Fibroblast of skin of right quadriceps (primary cell): ENCODE measurements at places on chromosomes 1 and 21.

DNA sequence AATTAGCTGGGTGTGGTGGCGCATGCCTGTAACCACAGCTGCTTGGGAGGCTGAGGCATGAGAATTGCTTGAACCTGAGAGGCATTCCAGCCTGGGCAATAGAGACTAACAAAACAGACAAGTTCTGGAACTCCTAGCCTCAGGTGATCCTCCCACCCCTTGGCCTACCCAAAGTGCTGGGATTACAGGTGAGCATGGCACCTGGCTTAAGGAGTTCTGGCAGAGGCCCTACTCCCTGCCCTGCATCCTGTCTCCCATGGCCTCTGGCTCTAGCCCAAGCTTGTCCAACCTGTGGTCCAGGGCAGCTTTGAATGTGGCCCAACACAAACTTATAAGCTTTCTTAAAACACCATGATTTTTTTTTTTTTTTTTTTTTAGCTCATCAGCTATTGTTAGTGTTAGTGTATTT, 20.4 kb downstream of the TOMM20 start:
- no peak for DNase-seq

GRCh38 chr1:60831780-60832179, 250.6 kb upstream of the NFIA start:
- no peak for DNase-seq

GRCh38 chr1:248853663-248854375, 5.1 kb downstream of the ZNF692 start:
- DNase-seq: no peak

DNA sequence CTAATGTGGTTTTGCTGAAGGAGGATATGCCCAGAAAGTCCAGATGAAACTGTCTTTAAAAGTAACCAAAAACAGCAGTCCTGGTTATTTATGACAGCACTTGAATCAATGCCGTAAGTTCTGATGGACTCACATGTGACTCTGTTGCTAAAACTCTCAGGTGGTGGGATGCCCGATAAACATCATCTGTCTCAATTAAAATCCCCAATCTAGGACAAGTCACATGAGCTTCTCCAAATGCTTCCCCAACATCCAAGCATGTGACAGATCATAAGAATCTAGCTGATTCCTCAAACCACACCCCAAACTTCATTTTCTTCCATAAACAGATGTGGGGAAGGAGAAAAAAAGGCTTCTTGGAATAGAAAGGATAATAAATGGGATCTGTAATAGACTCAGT, 786 bp upstream of the CTSK start:
- peak; percentile 46 for DNase-seq

GRCh38 chr1:54172614-54173599, 20.1 kb upstream of the CDCP2 start:
- DNase-seq: peak; percentile 54

DNA sequence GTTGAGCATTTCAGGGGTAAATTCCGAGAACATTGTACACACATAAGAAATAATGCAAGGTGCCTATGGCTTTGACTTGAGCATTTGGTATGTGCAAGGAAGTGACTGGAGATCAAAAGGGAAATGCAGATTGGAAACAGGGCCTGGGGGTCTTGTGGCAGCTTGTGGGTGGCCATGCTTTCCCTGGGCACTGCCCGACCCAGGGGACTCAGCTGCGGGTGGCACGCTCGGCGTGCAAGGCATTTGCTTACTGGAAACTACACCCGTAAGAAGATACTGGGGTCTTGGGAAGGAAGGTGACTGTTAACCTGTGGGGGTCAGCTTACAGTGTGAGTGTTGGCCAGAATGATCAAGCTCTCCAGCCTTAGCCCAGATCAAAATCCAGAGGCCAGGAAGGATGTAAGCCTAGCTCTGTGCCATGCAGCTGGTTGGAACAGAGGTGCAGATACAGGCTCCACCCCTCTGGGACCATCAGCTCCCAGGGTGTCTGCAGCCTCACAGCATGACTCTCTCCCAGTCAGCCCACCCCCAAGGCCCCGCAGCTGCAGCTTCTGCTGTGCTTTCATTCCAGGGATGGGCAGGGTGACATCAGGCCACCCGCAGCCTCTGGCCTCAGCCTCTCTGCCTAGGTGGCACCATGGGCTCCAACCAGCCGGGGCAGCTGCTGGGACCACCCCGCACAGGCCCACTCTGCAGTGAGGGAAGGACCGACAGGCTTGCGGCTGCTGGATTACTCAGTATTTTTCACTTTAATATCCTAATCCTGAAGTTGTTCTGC, 55.1 kb downstream of the KIF26B start:
- no peak for DNase-seq

DNA sequence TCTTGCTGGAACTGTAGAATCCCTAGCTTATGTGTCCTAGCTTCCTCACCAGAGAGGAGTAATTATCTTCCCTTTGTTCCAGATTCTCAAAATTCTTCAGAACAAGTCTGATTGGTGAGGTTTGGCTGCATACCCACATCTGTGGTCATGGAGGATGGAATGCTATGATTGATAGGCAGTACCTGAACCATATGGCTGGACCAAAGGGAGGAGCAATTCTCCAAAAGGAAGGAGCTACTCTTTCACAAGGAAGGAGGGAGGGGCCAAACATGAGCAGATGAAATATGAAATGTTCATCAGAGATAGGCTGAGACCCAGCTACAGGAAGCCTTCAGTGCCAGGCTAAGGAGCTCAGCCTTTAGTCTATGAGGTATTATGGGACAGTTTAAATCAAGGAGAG, 5.0 kb upstream of the RNF19B start:
- peak; percentile 54 for DNase-seq

- no peak for DNase-seq
Measured at GRCh38 chr1:90936061-90936460, 85.8 kb downstream of the ZNF644 start.

DNA sequence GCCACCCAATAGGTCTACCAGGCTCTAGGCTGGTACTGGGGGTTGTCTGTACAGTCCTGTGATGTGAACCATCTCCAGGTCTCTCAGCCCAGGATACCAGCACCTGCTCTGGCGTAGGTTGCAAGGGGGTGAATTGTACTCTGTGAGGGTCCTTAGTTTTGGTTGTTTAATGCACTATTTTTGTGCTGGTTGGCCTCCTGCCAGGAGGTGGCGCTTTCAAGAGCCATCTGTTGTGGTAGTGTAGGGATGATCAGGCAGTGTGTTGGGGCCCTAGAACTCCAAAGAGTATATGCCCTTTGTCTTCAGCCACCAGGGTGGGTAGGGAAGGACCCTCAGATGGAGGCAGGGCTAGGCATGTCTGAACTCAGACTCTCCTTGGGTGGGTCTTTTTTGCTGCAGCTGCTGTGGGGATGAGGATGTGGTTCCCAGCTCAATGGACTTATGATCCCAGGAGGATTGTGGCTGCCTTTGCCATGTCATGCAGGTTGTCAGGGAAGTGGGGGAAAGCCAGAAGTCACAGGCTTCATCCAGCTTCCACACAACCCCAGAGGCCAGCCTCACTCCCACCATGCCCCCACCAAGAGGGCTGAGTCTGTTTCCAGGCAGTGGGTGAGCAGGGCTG, 301.8 kb upstream of the CHRM3 start:
- DNase-seq: no peak

- DNase-seq: no peak
Measured at GRCh38 chr1:209103092-209103491, 480.4 kb upstream of the CAMK1G start.

GRCh38 chr21:31875496-31876015, 2.7 kb downstream of the HUNK start:
- peak; percentile 42 for DNase-seq

DNA sequence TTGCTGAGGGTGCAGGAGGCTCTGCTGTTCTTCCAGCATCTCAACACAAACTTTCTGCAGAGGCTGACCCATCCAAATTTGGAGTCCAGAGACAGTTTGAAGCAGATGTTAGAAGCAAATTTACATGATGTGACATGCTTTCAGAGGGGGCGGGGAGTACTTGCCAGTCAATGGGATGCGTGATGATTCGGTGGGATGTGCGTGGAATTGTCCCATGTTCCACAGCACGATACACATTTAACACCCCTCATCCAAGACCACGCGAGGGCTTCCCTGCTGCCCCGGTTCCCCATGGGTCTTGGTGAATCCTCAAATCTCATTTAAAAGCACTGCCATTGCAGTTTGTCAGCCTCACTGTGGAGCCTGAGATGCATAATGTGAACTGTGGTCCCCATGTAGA, 78.6 kb upstream of the TLR5 start:
- no peak for DNase-seq

- DNase-seq: peak; percentile 54
Measured at GRCh38 chr1:223189903-223190724, 47.1 kb upstream of the TLR5 start.

DNA sequence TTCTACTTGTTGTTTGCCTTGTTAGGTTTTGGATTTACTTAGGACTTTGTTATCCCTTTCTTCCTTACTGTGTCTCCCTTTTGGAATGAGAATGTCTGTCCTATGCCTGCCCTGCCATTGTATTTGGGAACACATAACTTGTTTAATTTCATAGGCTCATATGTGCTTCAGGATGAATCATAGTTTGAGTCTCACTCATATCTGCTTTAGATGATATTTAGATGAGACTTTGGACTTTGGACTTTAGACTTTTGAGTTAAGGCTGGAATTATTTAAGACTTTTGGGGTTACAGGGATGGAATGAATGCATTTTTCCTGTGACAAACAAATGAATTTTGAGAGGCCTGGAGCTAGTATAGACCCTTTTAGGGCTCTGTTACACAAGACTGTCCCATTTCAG, 33.4 kb downstream of the PSMG1 start:
- DNase-seq: no peak

DNA sequence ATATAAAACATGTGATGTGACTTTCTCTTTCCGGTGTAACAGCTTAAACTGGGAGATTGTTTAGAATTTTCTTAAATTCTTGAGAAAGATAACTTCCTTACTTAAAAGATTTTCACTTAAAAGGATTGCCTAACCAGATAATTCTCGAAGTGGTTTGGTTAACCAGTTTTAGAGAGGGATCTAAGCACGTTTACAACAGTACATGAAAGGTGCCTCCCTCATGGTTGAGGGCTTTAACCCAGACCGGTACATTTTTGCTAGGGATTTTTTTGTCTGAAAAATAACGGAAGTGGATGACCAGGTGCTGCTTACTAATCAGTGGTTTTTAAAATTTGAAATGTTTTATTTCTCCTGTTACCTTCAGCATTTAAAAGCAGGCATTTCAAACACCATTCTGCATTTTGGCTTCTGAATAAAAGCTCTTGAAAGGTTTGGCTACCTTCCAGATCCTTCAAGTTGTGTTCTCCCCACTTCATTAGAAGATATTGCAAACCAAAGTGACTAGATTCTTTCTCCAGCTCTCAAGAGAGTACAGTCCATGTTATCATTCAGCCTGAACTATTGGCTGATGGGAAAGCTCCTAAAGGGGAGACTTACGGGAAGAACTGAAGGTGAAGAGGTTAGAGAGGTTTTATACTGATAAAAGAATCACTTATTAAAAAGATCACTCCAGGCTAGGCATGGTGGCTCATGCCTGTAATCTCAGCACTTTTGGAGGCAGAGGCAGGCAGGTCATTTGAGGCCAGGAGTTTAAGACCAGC, 12.8 kb downstream of the S100PBP start:
- no peak for DNase-seq

GRCh38 chr1:209667103-209667502, 8.1 kb upstream of the G0S2 start:
- DNase-seq: no peak

- DNase-seq: no peak
Measured at GRCh38 chr1:164480285-164480907, 78.6 kb upstream of the PBX1 start.

DNA sequence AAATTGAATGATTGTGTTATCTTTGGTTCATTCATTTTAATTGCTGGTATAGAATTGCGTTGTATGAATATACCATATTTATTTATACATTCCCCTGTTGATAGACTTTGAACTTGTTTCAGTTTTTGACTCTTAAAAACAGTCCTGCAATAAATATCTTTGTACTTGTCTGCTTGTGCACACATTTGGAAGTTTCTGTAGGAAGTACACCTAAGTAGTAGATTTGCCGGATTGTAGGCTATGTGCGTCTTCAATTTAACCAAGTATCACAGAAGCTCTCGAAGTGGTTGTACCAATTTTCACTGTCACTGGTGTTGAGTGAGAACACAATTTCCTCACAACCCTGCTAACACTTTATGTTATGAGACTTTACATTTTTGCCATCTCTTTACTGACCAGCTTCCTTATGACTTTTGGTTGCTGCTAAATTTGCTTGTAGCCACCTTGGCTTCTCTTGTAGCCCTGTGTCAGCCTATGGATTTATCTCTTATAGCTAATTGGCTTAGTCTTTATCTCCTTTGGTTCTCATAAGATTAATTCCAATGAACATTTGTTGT, 2.2 kb downstream of the TTC3 start:
- no peak for DNase-seq

GRCh38 chr1:213256438-213257087, 205.5 kb downstream of the RPS6KC1 start:
- DNase-seq: no peak

DNA sequence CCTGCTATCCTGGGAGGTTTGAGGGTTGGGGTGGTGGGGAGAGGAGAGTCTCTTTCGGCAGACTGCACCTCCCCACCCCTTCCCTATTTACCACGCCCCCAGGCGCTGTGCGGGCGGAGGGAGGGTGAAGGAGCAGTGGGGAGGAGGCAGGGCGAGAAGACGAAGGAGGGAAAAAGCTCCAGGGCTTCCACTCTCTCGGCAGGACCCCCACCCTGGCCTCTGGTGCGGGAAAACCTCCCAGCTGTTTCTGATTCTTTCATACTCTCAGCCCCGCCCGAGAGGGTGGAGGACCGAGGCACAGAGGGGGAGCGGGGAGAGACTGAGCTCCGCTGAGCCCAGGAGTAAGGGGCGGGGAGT, 866 bp upstream of the WNT2B start:
- DNase-seq: no peak

DNA sequence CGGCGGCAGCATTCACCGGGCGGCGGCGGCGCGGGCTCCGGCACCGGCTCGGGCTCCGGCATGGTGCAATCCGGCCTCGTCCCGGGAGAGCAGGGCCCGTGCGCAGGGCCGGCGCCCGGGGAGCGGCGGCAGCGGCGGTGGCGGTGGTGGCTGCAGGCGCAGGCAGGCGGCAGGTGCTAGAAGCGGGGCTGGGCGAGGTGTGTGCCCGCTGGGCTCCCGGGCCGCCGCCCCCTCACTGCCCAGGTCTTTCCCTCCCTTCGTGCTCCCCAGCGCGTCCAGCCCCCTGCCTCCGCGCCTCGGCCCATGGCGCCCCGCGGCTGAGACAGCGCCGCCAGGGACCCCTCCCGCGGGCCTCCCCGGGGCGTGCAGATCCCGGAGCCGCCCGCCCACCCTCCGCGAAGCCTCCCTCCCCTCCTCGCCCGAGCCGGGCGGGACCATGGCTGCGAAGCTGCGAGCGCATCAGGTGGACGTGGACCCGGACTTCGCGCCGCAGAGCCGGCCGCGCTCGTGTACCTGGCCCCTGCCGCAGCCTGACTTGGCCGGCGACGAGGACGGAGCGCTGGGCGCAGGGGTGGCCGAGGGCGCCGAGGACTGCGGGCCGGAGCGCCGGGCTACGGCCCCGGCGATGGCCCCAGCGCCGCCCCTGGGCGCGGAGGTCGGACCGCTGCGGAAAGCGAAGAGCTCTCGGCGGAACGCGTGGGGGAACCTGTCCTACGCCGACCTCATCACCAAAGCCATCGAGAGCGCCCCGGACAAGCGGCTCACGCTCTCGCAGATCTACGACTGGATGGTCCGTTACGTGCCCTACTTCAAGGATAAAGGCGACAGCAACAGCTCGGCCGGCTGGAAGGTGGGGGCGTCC, 492 bp downstream of the FOXO6 start:
- no peak for DNase-seq
